ENCODE measurements at places on chromosomes 3 and 15. TPM values are rescaled to one million over a fixed set of nuclear protein-coding genes. Genes with fewer than 3 reads are reported as not detected.

Gene CCR9
- total RNA-seq, result not detected

Gene DAPK2
- 23.6 TPM for total RNA-seq

Gene UPK1B
- not detected for total RNA-seq

Gene GABRG3
- total RNA-seq, result not detected

Gene UROC1
- not detected for total RNA-seq

Gene CPN2
- 0.16 TPM for total RNA-seq

Gene FAM81A
- 1.2 TPM for total RNA-seq

Gene AHSG
- not detected for total RNA-seq

Gene CFAP91
- total RNA-seq, result 4.3 TPM

Gene RAD51
- total RNA-seq, result not detected

Gene LPP
- total RNA-seq, result 147 TPM

Gene PLA2G4E
- total RNA-seq, result not detected

Gene UTS2B
- not detected for total RNA-seq

Gene CAMKV
- 1.5 TPM for total RNA-seq

Gene XCR1
- under 0.01 TPM for total RNA-seq

Gene B3GNT5
- total RNA-seq, result 3.0 TPM

Gene GP5
- 0.16 TPM for total RNA-seq

Data from breast epithelium (tissue), 4 donors.